ENCODE measurements at places on chromosomes 6 and 20.

DNA sequence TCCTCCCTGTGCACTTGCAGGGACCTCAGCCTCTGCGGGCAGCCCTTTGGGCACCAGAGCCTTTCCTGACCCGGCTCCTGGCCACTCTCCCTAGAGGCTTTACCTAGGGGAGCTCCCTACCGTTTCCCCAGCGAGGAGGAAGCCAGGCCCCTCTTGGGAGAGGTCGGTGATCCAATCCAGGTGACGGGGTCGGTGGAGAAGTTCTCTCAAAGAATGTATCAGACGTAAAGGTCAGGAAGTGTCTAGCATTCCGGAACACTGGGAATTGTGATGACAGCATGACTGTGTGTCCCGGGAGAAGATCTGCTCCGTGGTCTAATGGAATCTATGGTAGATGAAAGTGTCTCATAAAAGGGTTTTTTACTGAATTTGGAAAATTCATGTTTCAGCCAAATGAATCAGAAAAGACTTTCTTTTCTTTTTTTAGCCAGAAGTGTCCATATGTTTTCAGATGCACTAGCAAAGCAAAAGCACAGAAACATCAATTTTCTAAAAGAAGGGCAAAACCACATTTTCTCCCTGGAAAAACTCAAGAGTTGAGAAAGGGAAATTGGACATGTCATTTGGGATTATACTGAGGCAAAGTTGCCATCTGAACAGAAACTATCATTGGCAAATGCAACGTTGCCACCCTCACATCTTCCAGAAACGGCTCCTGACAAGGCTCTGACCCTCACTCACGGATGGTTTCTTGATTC lies 289.4 kb downstream of the THBS2 start:
- no peak for DNase-seq

GRCh38 chr6:118558464-118559217 lies 10.5 kb downstream of the PLN start:
- no peak for DNase-seq

GRCh38 chr6:106490030-106490429 lies 129.5 kb downstream of the CRYBG1 start:
- no peak for DNase-seq

GRCh38 chr20:9392892-9393857 lies 121.2 kb upstream of the LAMP5 start:
- peak; percentile 74 for DNase-seq

DNA sequence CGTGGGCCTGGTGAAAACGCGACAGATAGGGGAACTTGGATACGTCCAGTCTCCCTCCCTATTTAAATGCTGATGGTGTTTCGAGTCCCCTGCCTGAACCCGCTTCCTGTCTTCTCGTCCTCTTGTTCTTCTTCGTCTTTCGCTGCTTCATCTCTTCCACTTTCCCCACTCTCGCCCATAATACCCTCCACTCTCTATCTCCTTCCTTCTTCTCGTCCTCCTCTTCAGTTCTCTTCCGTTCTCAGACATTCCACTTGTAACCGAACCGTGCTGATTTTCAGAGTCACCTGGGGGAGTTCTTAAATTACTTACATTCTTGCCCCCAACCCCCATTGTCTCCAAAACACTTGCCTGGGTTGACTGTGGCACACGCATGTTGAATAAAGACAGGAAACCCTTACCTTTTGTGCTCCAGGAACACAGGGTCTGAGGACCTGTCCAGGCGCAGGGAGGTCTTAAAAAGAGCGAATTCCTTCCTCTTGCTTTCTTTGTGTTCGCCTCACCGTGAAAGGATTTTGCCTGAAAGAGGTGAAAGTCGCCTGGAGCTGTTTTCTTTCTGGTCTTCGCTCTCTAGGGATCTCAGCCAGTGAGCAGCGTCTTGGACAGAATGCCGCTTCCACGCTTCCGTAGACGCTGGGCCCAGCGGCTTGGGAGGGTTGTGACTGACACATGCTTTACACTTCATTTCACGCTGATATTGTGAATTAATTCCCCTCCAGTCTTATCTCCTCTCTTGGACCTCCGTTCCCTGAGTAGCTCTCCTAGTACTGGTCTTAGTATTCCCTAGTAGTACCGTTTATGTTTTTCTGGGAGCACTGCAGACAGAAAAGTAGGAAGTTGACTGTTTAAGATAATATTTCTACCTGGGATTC lies 184.0 kb downstream of the GPX5 start:
- no peak for DNase-seq

- no peak for DNase-seq
Measured at GRCh38 chr6:31266567-31267360, 5.1 kb downstream of the HLA-C start.

DNA sequence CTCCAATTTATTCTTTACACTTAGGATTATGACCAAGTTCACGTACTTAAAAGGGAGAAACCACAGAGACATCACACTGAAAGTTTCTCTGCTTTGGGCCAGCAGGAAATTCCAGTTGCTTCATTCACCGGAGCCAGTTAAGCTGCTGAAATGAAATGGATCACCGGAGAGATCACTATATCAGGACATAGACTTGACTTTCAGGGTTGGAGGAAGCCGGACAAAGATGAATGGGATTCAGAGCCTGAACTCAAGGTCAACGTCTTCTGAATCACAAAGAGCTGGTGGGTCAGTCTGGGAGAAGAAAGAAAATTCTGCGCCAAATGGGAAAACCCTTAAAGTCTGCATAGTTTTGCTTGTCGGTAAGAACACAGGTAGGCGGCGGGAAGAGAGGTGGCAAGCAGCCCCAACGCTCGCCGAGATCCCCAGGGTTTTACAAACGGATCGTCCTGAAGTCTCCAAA lies 81.9 kb upstream of the CCDC28A start:
- DNase-seq = no peak

GRCh38 chr6:85078058-85078457 lies 313.7 kb upstream of the TBX18 start:
- no peak for DNase-seq

DNA sequence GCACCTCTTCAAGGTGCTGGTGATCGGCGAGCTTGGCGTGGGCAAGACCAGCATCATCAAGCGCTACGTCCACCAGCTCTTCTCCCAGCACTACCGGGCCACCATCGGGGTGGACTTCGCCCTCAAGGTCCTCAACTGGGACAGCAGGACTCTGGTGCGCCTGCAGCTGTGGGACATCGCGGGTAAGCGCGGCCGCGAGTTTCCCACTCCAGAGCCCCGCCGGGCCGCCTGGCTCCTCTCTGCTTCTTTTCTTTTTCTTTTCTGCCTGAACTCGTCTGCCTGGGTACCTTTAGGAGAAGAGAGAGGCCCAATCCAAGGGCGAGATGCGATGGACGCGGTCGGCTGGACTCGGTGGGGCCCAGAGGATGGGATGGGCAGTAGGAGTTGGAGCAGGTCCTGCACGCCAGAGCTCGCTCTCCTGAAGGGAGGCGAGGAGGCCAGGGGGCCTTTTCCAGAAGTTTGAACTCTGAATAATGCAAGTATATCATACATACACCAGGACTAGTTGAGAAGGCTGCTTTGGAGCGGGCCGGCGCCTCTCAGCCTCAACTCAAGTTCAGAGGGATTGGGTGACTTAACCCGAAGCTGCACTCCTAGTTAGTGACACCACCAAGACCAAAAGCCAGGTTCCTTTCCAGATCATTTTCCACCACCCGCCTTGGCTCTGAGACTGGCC lies 445 bp downstream of the RAB32 start:
- DNase-seq = peak; percentile 80

DNA sequence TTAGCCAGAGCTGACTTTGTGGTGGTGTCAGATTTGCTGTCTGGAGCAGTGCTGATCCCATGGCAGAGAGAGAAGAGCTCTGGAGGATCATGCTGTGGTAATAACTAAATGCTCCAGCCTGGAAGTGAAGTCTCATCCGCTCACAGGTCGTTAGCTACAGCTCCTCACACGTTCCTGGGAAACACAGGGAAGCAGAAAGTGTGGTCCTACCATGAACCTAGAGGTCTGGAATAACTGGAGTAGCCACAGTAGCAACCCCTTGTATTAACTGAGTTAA lies 2.7 kb downstream of the HIVEP1 start:
- DNase-seq = no peak

GRCh38 chr6:91420243-91420642 lies 833.4 kb upstream of the MAP3K7 start:
- DNase-seq = no peak

DNA sequence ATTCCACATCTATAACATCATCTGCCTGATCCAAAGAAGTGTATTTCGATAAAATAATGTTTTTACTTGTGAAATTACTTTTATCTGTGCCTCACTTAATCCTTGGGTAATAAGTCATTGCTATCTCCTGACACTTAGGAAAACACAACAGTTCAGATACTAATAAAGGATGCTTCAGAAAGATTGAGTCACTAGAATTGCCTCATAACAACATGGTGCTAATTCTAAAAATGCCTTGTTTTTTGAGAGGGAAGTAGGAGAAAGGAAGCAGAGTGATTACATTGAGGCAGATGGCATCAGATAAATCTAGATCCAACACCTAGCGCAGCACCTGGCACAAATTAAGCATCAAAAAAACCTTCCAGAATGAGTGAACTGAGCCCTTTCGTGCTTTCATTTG lies 69.0 kb downstream of the NCOA7 start:
- no peak for DNase-seq

DNA sequence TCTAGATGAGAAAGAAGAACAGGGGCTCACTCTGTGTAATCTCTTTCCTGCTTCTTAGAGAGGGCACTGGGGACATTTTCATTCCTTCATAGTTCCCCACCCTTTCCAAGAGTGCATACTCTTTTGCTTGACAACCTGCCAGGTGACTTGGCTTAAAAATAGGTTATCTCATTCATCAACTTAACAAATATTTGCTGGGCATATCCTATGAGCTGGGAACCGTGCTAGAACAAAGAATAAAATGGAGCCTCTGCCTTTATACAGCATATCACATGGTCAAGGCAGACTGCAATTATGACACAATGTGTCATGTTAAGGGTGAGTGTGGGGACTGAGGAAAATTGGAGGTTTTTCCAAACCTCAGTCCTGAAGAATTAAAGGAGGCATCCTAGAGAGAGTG lies 209.8 kb upstream of the FOXA2 start:
- DNase-seq = no peak

DNA sequence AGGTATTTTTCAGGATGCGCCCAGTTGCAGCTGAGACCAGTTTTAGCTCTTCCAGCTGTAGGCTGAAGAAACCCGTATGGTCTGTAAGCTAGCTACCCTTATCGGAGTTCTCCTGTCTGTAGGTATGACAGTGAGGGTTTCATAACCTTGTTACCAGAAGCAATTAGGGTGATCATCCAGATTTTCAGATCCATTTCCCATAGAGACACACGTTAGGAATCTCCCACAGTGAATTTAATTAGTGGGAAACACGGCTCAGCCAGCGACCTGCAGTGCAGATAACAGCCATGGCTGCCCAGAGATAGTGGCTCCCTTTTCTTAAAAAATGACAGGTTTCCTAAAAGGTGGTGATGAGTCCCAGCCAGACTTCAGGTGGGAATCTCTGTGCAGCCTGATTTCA lies 111.1 kb downstream of the BTBD3 start:
- no peak for DNase-seq

DNA sequence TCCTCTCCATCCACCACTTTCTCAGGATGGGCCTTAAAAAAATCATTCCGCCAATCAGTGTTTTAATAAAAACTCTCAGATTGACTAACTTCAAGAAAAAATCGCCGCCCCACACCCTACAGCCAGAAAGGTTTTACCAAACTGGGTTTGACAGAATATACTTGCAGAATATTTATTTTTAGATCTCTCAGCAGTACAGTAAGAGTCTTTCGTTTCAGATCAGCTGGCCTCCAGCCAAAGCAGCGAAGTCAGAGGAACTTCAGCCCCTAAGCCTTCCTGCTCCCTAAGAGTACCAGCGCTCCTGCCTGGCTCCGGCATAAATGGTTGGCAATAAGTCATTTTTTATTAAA lies 24.7 kb downstream of the TBC1D7 start:
- DNase-seq = peak; percentile 76

DNA sequence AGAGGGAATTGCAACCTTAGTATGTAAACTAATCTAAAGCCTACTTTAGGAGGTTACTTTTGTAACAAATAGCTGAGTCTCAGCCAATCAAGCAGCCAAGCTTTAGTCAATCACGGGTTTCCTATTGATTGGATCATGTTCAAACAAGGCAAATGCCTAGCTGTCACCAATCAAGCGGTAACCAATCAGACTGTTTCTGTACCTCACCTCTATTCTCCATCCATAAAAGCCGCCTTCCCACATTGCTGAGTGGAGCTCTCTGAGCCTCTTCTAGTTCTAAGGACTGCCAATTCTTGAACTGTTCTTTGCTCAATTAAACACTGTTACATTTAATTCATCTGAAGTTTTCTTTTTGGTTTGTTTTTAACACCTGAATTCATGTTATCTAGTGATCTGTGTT lies 148.4 kb upstream of the BMP5 start:
- DNase-seq = no peak

All from kidney (tissue), 22 donors.